ENCODE measurements at places on chromosomes 7 and 10.

DNA sequence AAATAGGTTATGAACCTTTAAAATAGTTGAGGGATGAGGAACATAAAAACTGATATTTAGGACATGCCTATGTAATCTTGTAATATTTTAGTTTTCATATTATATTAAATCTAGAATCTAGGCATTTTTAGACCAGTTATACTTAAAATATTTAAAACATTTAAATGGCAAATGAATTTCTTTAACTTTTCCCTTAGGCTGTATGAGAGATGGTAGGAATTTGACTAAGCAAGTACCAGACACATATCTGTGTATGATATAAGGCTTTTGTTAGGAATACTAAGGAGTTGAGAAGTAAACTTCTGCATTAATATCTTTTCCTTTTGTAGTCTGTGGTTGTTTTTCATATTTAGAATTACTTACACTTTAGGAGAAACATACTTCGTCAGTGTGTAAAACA lies 25.1 kb downstream of the SEPTIN7 start:
- no peaks in the 10 kb centered on the region for H3K36me3 ChIP-seq
- no peak overlapping the region for H3K27ac ChIP-seq
- peaks cover 1% of the 10 kb centered on the region for H3K4me1 ChIP-seq
- H3K27me3 ChIP-seq = no peaks in the 10 kb centered on the region
- DNase-seq = no peak

DNA sequence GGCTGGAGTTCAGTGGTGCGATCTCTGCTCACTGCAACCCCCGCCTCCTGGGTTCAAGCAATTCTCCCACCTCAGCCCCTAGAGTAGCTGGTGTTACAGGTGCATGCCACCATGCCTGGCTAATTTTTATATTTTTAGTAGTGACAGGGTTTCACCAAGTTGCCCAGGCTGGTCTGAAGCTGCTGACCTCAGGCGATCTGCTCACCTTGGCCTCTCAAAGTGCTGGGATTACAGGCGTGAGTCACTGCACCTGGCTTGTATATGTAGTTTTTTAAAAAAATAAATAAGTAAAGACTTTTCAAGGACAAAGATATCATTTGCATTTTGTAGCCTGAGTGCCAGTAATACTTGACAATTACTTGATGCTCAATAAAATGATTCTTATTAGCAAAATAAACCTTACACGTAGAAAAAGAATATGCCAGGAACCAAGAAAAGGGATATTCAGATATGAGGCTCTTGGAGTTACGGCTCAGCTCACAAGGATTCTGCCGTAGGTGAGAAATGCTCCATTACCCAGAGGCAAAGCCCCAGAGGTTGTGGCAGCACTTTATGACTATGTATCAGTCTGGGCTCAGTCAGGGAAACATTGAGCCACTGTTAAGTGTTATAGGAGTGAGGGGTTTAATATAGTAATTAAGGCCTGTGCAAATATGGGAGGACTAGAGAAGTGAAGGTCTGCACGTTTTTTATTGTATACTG lies 98.5 kb downstream of the TPST1 start:
- no peaks in the 10 kb centered on the region for H3K36me3 ChIP-seq
- no peak overlapping the region for H3K27ac ChIP-seq
- no peaks in the 10 kb centered on the region for H3K27me3 ChIP-seq
- no peaks in the 10 kb centered on the region for H3K4me1 ChIP-seq

GRCh38 chr10:58515291-58515941 lies 2.7 kb downstream of the BICC1 start:
- H3K4me1 ChIP-seq = peaks cover 2% of the 10 kb centered on the region
- no peak overlapping the region for H3K4me3 ChIP-seq
- H3K27ac ChIP-seq = no peak overlapping the region
- peaks cover 7% of the 10 kb centered on the region for H3K27me3 ChIP-seq

DNA sequence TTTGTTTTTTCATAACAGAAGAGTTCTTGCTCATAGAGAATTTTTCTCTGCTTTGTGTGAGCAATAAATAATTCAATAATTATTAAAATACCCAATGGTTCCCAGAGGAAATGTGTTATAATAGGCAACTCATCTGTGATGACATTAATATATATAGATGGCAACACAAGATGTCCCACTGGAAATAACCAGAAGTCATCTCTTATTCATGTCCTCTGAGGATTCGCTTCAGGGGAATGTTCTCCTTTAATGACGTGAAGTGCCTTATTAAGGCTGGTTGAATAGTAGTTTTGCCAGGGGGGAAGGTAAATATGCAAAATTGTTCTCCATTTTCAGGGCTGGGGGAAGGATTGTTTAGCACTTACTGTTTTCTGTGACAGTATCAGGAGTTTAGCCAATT lies 3.1 kb downstream of the SLC39A12 start:
- no peak for DNase-seq
- H3K4me1 ChIP-seq = no peaks in the 10 kb centered on the region
- H3K27me3 ChIP-seq = no peaks in the 10 kb centered on the region
- H3K36me3 ChIP-seq = no peaks in the 10 kb centered on the region
- no peak overlapping the region for H3K27ac ChIP-seq

DNA sequence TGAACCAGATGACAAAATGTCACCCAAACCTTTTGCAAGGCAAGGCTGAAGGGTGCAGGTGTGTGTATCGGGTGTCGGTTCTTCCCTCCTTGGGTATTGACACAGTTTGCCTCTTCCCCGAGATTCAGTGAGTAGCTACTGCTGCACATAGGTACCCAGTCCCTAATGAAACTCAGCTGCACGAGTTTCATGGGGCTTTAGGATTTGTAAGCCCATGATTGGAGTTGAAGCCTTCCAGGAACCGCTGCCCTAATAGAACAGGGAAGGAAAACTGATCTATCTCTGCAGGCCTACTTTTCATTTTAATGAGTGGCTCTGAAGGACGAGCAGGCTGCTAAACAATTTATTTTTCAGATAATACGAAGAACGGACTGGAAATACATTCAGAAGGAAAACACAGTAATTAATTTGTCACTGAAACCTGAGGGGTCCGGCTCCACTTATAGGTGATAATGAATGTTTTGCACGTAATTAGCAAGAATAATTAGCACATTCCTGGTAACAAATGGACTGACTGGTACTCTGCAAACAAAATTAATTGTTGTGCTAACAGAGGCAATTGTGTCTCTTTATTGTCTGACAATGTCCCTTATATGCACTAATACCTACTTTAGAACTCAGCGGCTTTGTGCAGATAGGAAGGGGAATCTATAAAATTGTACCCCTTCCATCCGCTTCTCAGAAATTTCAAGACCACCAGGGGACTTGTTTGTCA lies 49.6 kb upstream of the FZD8 start:
- no peak for DNase-seq
- H3K27me3 ChIP-seq = peaks cover 7% of the 10 kb centered on the region
- H3K4me3 ChIP-seq = no peak overlapping the region
- H3K27ac ChIP-seq = no peak overlapping the region

GRCh38 chr7:1664711-1665548 lies 5.1 kb upstream of the ELFN1 start:
- peak overlapping the region; percentile 37 for H3K4me3 ChIP-seq
- H3K27ac ChIP-seq = no peak overlapping the region
- peaks cover 73% of the 10 kb centered on the region for H3K27me3 ChIP-seq
- DNase-seq = peak; percentile 93

DNA sequence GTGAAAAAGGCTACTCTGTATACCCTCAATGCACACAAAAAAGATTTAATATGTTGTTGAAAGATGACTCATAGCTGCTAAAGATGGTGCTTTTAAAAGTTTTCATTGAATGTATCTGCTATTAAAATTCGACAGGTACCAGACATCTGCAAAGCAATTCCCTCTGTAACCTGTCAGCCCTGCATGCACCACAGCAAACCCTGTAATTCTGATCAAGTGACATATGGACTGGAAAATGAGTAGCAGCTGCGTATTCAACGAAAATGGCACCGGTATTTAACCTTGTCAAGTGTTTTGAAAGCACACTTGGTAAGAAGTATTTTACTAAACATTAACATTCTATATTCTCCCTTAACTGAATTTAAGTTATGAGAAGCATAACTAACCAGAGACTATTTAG lies 58.2 kb upstream of the PTPRN2 start:
- H3K4me1 ChIP-seq = no peaks in the 10 kb centered on the region
- H3K27ac ChIP-seq = no peak overlapping the region
- H3K4me3 ChIP-seq = no peak overlapping the region
- peaks cover 75% of the 10 kb centered on the region for H3K36me3 ChIP-seq
- H3K27me3 ChIP-seq = no peaks in the 10 kb centered on the region

DNA sequence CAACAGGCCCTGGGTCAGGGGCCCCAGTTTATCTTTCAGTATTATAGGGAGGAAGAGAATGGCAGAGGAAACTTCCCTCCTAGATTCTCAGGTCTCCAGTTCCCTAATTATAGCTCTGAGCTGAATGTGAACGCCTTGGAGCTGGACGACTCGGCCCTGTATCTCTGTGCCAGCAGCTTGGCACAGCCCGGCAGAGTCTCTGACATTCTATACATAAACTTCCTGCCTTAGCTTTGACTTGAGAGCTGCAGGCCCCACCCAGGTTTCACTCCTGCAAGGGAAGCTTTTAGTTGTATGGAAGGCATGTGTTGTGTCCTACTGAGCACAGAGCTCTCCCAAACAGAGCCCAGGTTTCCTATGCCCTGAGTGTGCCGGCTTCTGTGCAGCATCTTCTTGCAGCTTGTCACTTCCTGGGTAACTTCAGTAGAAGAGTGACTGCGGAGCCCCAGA lies 205.6 kb upstream of the PRSS58 start:
- no peak for DNase-seq
- H3K27ac ChIP-seq = no peak overlapping the region
- no peaks in the 10 kb centered on the region for H3K36me3 ChIP-seq
- no peak overlapping the region for H3K4me3 ChIP-seq
- no peaks in the 10 kb centered on the region for H3K27me3 ChIP-seq

DNA sequence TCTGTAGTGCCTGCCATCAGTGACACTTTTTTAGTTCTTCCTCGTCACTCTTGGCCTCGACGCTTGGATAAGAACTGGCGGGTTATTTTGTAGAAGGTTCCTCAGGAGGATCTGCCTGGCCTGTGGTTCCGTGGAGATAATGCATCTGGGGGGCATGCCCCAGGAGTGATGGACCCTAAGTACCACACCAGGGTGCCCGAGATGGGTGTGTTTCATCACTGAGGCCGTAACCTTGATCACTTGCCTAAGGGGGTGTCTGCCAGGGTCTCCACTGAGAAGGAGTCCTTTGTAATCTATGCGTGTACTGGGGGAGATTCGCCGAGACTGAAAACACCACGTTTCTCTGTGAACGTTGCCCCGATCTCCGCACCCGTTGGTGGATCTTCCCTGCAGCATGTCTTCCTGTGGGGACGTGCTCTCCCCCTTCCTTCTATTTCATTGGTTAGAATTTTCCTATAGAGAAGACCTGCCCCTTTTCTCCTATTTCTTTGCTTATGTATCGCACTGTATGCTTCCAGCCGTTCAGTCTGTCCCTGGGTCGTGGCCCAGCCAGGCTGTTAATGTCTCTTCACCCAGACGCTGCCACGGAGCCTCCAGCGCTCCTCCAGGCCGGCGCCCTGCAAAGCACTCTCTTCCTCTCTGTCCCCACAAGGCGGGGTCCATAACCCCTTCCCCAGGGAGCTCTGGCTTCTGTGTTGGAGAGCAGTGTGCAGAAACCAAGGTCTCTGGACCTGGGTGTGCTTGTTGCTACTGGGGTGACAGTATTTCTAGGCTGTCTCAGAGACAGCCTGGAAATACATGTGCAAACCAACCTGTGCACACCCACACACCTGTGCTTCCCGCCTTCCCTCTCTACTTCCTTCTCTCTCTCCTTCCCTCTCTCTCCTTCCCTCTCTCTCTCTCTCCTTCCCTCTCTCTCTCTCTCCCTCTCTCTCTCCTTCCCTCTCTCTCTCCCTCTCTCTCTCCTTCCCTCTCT lies 14.4 kb upstream of the DPYSL4 start:
- H3K27me3 ChIP-seq = no peaks in the 10 kb centered on the region
- H3K36me3 ChIP-seq = no peaks in the 10 kb centered on the region
- H3K27ac ChIP-seq = no peak overlapping the region
- no peak for DNase-seq
- H3K4me1 ChIP-seq = peaks cover 8% of the 10 kb centered on the region

DNA sequence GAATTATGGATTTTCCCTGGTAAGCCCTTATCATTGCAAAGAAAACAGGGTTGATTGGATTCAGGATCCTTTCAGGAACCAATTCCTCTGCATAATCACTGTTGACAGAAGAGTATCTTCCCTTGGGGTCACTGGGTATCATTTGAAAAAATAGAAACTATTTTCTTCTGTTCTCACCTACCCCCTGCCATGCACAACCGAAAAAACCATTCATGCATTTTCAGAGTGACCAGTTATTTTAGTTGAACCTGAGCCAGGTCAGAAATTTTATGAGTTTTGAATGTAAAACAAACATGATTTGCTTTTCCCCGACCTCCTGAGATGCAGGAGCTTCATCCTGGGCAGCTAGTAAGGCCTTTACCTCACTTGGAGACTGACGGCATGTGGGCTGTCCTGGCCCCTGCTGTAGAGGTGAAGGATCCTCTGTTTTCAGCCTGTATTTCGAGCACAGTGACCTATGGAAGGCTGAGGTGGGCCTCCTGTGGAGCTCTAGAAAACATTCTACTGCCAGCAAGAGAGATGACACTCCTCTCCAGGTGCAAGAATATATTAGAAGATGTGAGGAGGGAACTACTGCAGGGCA lies 30.1 kb downstream of the TMEM178B start:
- no peak for DNase-seq
- H3K4me3 ChIP-seq = no peak overlapping the region
- H3K27me3 ChIP-seq = no peaks in the 10 kb centered on the region
- H3K4me1 ChIP-seq = peaks cover 6% of the 10 kb centered on the region

DNA sequence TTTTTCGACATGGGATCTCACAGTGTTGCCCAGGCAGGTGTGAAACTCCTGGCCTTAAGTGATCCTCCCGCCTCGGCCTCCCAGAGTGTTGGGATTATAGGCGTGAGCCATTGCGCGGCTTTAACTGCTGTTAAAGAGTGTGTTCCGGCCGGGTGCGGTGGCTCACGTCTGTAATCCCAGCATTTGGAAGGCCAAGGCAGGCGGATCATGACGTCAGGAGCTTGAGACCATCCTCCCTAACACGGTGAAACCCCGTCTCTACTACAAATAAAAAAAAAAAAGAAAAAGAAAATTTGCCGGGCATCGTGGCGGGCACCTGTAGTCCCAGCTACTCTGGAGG lies 1.1 kb downstream of the RABGEF1 start:
- H3K4me3 ChIP-seq = peak overlapping the region; percentile 76
- no peak for DNase-seq
- no peak overlapping the region for H3K27ac ChIP-seq
- no peaks in the 10 kb centered on the region for H3K27me3 ChIP-seq

GRCh38 chr7:99672573-99672972 lies 7.2 kb downstream of the CYP3A5 start:
- no peak for DNase-seq
- H3K4me3 ChIP-seq = no peak overlapping the region
- H3K4me1 ChIP-seq = no peaks in the 10 kb centered on the region
- H3K27me3 ChIP-seq = no peaks in the 10 kb centered on the region
- no peak overlapping the region for H3K27ac ChIP-seq
- H3K36me3 ChIP-seq = no peaks in the 10 kb centered on the region

- peaks cover 10% of the 10 kb centered on the region for H3K4me1 ChIP-seq
- no peak overlapping the region for H3K4me3 ChIP-seq
- no peaks in the 10 kb centered on the region for H3K27me3 ChIP-seq
- no peak for DNase-seq
- H3K36me3 ChIP-seq = no peaks in the 10 kb centered on the region
These were observed 579.4 kb downstream of the PTPRN2 start for GRCh38 chr7:158008267-158008666.

- H3K4me1 ChIP-seq = no peaks in the 10 kb centered on the region
- no peaks in the 10 kb centered on the region for H3K27me3 ChIP-seq
- H3K36me3 ChIP-seq = no peaks in the 10 kb centered on the region
These were observed 47.9 kb downstream of the MRC1 start for GRCh38 chr10:17857040-17857439.
